HepG2 (cell line): ENCODE measurements at places on chromosomes 7 and 10. TPM values are rescaled to one million over a fixed set of nuclear protein-coding genes. Genes with fewer than 3 reads are reported as not detected.

- peaks cover 82% of the 10 kb centered on the region for H3K4me1 ChIP-seq
- no peaks in the 10 kb centered on the region for H3K36me3 ChIP-seq
- H3K27me3 ChIP-seq = no peaks in the 10 kb centered on the region
- peak overlapping the region; percentile 78 for H3K27ac ChIP-seq
- no peak for DNase-seq
Measured at GRCh38 chr10:97138846-97139245, 46.9 kb downstream of the SLIT1 start.

DNA sequence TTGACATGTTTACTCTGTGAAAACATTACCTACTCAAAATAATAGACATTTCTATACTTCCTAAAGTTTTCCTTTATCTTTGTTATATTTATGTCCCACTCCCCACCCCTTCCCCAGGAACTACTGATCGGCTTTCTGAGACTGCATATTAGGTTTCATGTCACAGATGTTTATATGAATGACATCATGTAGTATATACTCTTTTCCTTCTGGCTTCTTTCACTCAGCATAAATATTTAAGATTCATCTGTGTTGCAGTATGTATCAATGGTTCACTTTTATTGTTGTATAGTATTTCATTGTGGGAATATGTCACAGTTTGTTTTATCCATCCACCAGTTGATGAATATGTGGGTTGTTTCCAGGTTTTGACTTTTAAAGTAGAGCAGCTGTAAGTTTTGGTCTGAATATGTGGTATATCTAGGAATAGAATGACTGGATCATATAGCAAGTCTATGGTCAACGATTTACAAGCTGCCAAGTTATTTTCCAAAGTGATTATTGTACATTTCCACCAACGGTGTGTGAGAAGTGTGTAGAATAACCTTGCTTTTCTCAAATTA is 73.8 kb upstream of the CAV2 start:
- no peaks in the 10 kb centered on the region for H3K27me3 ChIP-seq
- no peaks in the 10 kb centered on the region for H3K4me1 ChIP-seq
- no peak overlapping the region for H3K27ac ChIP-seq
- no peak for DNase-seq

DNA sequence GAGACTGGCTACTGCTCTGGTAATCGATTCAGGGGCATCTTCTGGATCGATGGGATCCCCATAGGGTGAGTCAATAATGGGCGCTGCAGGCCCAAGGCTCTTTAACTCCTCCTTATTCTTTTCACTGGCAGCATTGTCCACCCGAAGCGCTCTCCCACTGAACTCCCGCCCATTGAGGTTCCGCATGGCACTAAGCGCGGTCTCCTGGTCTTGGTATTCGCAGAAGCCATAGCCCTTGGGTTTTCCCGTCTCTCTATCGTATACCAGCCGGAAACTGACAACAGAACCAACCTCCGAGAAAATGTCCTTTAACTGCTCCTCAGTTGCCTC is 285 bp downstream of the CSTF2T start:
- peak overlapping the region; percentile 84 for H3K27ac ChIP-seq
- no peaks in the 10 kb centered on the region for H3K27me3 ChIP-seq
- peaks cover 12% of the 10 kb centered on the region; the same call in 1 of the 2 replicates for H3K4me1 ChIP-seq
- no peaks in the 10 kb centered on the region for H3K36me3 ChIP-seq
- no peak for DNase-seq

GRCh38 chr10:116879817-116880216 is 30.5 kb downstream of the ENO4 start:
- no peak overlapping the region for H3K4me3 ChIP-seq
- DNase-seq = no peak
- H3K27me3 ChIP-seq = no peaks in the 10 kb centered on the region

GRCh38 chr10:1378473-1378872 is 322.3 kb downstream of the WDR37 start:
- no peaks in the 10 kb centered on the region for H3K36me3 ChIP-seq
- H3K4me1 ChIP-seq = no peaks in the 10 kb centered on the region
- no peak for DNase-seq
- no peak overlapping the region for H3K4me3 ChIP-seq
- no peak overlapping the region for H3K27ac ChIP-seq

- no peak overlapping the region for H3K4me3 ChIP-seq
- H3K4me1 ChIP-seq = no peaks in the 10 kb centered on the region
- no peak for DNase-seq
- H3K27me3 ChIP-seq = peaks cover 2% of the 10 kb centered on the region; the same call in 1 of the 2 replicates
- H3K36me3 ChIP-seq = no peaks in the 10 kb centered on the region
- H3K27ac ChIP-seq = no peak overlapping the region
Measured at GRCh38 chr10:48636231-48636630, 31.4 kb upstream of the ARHGAP22 start.

DNA sequence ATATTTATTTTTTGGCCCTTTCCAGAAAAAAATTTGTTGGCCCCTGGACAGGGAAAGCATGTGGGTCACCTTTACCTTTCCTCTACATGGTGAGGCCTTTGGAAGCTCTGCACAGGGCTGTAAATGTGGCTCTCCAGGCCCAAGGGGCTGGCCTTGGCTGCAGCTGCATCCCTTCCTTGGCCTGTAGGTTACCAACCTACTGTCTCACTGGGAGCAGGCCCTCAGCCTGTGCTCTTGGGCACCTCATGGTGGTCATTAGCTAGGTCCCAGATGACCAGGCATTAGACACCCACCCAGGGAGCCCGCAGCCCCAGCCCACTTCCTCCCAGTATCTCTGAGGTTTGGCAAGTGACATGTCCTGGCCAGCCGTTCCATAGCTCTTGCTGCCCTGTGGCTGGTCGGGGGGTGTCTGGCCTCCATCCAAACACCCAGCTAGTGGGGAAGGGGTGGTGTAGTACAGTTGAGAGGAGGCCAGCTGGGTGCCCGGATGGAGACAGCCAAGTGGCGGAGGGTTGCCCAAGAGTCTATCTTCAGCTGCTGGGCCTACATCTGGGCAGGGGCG is 7.1 kb upstream of the CPA5 start:
- no peaks in the 10 kb centered on the region for H3K27me3 ChIP-seq
- no peak overlapping the region for H3K4me3 ChIP-seq
- no peaks in the 10 kb centered on the region for H3K36me3 ChIP-seq
- DNase-seq = no peak
- H3K27ac ChIP-seq = no peak overlapping the region

DNA sequence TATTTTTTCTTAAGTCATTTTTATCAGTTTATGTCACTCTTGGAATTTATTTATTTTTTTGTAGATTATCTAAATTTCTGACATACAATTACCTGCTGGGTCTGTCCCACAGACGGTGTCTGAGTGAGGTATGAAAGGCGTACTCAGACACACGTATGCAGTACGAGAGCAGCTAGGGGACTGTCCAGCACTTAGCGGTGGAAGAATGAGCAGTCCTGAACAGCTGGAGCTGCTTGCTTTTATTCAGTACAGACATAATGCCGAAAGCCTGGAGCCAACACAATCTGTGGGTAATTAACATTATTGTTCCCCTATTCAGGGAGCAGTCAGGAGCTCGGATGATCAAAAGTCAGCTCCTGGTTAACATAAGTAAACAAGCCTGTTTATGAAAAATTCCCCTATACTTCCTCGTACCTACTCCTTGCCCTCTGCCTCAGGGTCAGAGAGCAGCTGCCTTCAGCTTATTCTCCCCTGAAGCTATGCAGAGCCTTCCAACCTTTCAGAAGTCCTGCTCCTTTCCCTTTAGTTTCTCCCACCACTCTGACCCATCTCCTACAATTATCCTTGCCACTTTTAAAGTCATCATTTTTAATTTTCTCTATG is 488.0 kb upstream of the POM121L12 start:
- H3K27ac ChIP-seq = no peak overlapping the region
- no peaks in the 10 kb centered on the region for H3K4me1 ChIP-seq
- DNase-seq = no peak
- no peaks in the 10 kb centered on the region for H3K36me3 ChIP-seq

DNA sequence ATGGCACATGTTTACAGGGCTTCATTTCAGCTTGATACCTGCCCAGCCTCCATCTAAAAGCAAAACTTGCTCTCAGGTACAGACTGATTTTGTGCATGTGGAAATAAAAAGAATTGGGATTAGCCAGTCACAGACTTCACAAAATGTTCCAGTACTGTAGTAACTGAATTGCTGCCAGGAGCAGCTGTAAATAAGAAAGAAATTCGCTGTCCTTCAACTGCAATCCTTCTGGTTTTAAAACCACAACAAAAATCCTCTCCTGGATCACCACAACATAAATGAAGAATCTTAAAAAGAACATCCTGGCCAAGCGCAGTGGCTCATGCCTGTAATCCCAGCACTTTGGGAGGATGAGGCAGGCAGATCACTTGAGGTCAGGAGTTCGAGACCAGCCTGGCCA is 3.9 kb upstream of the MIOS start:
- no peaks in the 10 kb centered on the region for H3K36me3 ChIP-seq
- no peak for DNase-seq
- peaks cover 17% of the 10 kb centered on the region for H3K4me1 ChIP-seq

- no peak overlapping the region for H3K27ac ChIP-seq
- no peaks in the 10 kb centered on the region for H3K27me3 ChIP-seq
- H3K4me3 ChIP-seq = no peak overlapping the region
- peak; percentile 13 for DNase-seq
- H3K4me1 ChIP-seq = no peaks in the 10 kb centered on the region
Measured at GRCh38 chr10:104028146-104028545, 57.5 kb downstream of the COL17A1 start.

DNA sequence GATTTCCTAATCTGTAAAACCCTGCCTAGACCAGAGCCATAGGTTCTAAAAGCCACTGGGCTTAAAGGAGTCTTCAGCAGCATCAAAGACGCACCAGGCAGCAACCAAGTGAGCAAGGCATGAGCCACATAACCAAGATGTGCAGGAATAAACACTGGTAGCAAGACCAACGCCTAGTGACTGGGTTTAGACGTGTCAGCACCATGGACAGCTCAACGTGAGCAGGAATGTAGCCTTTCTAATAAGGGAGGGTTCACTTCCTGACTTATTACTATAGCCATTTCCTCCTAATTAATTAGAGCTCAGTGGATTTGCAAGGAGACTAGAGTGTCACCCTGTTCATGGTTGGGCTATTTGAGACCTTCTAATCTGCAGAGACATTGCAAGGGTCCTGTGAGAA is 223.7 kb downstream of the LHFPL3 start:
- no peaks in the 10 kb centered on the region for H3K27me3 ChIP-seq
- H3K27ac ChIP-seq = no peak overlapping the region

GRCh38 chr7:115679976-115680375 is 350.6 kb downstream of the TFEC start:
- no peaks in the 10 kb centered on the region for H3K36me3 ChIP-seq
- peaks cover 34% of the 10 kb centered on the region for H3K4me1 ChIP-seq
- peak; percentile 58 for DNase-seq
- H3K4me3 ChIP-seq = no peak overlapping the region

- no peaks in the 10 kb centered on the region for H3K27me3 ChIP-seq
- no peaks in the 10 kb centered on the region for H3K4me1 ChIP-seq
- H3K36me3 ChIP-seq = peaks cover 10% of the 10 kb centered on the region; the same call in 1 of the 3 replicates
- no peak for DNase-seq
- H3K4me3 ChIP-seq = no peak overlapping the region
Measured at GRCh38 chr10:29681676-29682448, 47.1 kb upstream of the SVIL start.

- no peaks in the 10 kb centered on the region for H3K27me3 ChIP-seq
- H3K4me3 ChIP-seq = no peak overlapping the region
- H3K4me1 ChIP-seq = no peaks in the 10 kb centered on the region
- no peak for DNase-seq
Measured at GRCh38 chr7:113880559-113880958, 38.2 kb downstream of the PPP1R3A start.

- H3K36me3 ChIP-seq = no peaks in the 10 kb centered on the region
- no peak overlapping the region for H3K4me3 ChIP-seq
- no peaks in the 10 kb centered on the region; the same call in 1 of the 2 replicates for H3K4me1 ChIP-seq
- peaks cover 3% of the 10 kb centered on the region; the same call in 1 of the 2 replicates for H3K27me3 ChIP-seq
Measured at GRCh38 chr10:70774810-70775678, 10.1 kb downstream of the TBATA start.

- no peak overlapping the region for H3K27ac ChIP-seq
- H3K27me3 ChIP-seq = no peaks in the 10 kb centered on the region
- no peaks in the 10 kb centered on the region for H3K36me3 ChIP-seq
- DNase-seq = no peak
- no peaks in the 10 kb centered on the region for H3K4me1 ChIP-seq
Measured at GRCh38 chr10:51020200-51020599, 54.1 kb upstream of the PRKG1 start.

GRCh38 chr10:128570319-128570995 is 444.2 kb upstream of the MKI67 start:
- no peaks in the 10 kb centered on the region for H3K4me1 ChIP-seq
- H3K27ac ChIP-seq = no peak overlapping the region
- H3K4me3 ChIP-seq = no peak overlapping the region
- DNase-seq = no peak
- H3K36me3 ChIP-seq = no peaks in the 10 kb centered on the region

GRCh38 chr10:36783400-36783799 is 342.0 kb upstream of the ANKRD30A start:
- H3K27me3 ChIP-seq = no peaks in the 10 kb centered on the region
- H3K4me3 ChIP-seq = no peak overlapping the region
- H3K27ac ChIP-seq = no peak overlapping the region
- no peaks in the 10 kb centered on the region for H3K4me1 ChIP-seq

GRCh38 chr7:128434413-128435326 is 21.0 kb upstream of the HILPDA start:
- H3K27me3 ChIP-seq = peaks cover 10% of the 10 kb centered on the region; the same call in 1 of the 3 replicates
- no peak overlapping the region for H3K4me3 ChIP-seq
- H3K27ac ChIP-seq = no peak overlapping the region
- DNase-seq = peak; percentile 59

- no peak overlapping the region for H3K4me3 ChIP-seq
- no peaks in the 10 kb centered on the region for H3K4me1 ChIP-seq
- no peaks in the 10 kb centered on the region for H3K27me3 ChIP-seq
Measured at GRCh38 chr7:31874631-31875386, 187.8 kb downstream of the PPP1R17 start.

GRCh38 chr7:155995183-155995612 is 182.9 kb upstream of the SHH start:
- no peak overlapping the region for H3K27ac ChIP-seq
- no peak for DNase-seq
- H3K36me3 ChIP-seq = no peaks in the 10 kb centered on the region

IGF2BP3 gene
- 33.5 and 39.5 TPM in 2 replicates for polyA plus RNA-seq

PON1 gene
- 0.57 and 0.63 TPM in 2 replicates for polyA plus RNA-seq

CDH23 gene
- polyA plus RNA-seq = 0.13 and 0.48 TPM in 2 replicates

GNG11 gene
- polyA plus RNA-seq = not detected in 2 replicates

AKR1D1 gene
- polyA plus RNA-seq = 6.8 and 6.9 TPM in 2 replicates

RSPH10B2 gene
- polyA plus RNA-seq = not detected in 2 replicates

CFAP43 gene
- polyA plus RNA-seq = 0.16 and 0.38 TPM in 2 replicates

CYP3A4 gene
- 0.07 and 0.24 TPM in 2 replicates for polyA plus RNA-seq

SLC39A12 gene
- polyA plus RNA-seq = not detected in 2 replicates

FGF8 gene
- polyA plus RNA-seq = 0.26 TPM in 1 of 2 replicates, not detected in the other

ZYX gene
- 9.9 and 10.5 TPM in 2 replicates for polyA plus RNA-seq
